ENCODE measurements at places on chromosomes 4 and X.

GRCh38 chrX:115533485-115533884 lies 27.5 kb upstream of the PLS3 start:
- no peak for DNase-seq

DNA sequence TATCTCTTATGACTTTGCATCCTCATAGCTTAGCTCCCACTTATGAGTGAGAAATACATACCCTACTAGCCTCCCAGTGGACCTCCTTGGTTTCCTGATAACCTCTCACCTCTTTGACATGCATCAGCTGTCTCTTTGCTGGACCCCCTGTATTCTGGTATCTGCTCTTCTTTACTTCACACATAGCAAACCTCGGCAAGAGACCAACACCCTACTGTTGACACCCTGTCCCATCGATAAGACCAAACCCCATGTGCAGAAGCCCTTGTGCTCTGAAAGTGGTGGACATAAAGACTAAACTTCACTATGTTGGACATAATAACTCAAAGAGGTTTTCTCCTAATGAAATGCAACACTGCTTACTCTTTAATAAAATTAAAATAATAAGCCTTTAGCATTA lies 75.7 kb downstream of the RNF150 start:
- no peak for DNase-seq

DNA sequence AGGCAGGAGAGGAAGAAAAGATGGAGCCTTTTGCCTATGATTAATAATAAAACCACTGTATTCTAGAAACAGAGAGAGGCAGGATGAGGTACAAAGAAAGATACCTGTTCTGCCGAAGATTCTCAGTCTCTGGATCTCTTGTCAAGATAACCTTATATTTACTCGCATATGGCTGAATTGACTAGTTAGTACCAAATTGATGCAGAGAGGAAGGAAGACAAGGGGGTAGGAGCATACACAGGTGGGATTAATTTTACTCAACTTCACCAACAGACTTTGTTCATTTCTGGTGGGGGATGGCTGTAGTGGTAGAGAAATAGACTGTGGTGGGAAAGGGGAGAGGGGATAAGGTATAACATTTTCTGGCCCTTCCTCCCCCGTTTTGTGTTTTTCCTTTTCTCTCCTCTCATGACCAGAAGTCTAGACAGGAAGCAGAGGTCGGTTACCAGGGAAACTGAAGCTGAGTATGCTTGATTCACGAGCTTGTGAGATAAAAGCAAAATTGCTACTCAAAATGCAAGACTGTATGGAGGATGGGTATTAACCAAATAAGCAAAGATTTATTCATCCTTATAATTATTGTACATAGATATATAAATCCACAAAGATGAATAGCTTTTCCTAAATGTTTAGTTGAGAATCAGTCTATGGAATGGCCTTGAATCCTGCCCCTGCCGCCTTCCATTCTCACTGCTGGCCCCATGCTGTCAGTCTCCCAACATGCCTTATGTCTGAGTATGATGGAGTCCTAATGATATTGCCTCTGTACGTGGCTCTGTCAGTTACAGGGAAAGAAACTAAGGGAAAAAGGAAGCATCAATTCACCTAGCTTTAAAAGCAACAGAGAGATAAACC lies 17.8 kb upstream of the PAGE2B start:
- peak; percentile 73 for DNase-seq

GRCh38 chr4:56317749-56318148 lies 69.5 kb downstream of the AASDH start:
- DNase-seq: no peak

GRCh38 chrX:110032534-110033147 lies 29.7 kb downstream of the TMEM164 start:
- DNase-seq: no peak

DNA sequence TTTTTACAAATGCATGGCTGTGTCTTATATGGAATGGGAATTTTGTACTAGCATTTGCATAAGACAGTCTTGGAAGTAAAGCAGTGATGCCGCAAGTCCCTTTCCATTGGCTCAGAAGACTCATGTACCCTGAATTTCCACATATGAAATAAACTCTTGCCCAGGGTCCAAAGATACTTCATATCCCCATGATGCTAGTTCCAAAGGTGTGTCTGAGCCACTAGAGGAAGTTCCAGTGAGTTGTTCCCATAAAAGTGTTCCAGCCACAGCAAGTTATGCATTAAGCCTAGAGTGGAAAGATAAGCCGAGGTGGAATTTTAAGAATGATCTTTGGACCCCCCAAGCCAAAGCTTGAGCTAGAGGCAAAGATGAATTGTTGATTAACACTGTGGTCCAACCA lies 9.3 kb upstream of the CEP135 start:
- DNase-seq: no peak

DNA sequence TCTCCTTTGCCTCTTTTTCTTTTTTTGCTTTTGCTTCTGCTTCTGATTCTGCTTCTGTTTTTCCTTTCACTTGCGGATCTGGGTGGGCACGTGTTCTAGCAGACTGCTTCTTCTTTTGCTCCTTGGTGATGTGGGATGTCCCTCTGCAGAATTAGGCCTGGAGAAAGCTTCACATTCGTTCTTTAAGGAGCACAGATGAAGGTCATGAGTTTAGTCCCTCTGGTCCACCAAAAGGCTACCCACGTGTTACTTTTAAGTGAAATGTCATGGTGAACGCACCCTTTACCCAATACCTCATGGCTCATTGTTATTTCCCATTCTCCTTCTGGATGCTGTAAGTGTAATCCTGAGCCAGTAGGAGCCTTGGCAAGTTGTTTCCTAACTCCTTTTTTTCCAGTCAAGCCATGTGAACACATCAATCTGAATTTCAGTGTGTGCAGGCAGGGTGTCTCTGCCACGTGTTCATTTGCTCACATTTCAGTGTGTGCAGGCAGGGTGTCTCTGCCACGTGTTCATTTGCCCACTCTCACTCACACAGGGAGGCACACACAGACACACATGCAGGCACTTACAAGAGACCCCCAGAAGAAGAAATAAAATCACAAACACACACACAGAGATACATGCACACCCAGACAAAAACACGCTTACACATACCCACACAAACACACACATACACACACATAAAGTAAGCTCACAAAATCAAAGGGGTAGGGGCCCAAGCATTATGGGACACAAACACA lies 36.9 kb downstream of the NBDY start:
- no peak for DNase-seq

- no peak for DNase-seq
Measured at GRCh38 chr4:181219783-181220416, 1023.3 kb upstream of the TENM3 start.

- DNase-seq: no peak
Measured at GRCh38 chr4:7512428-7512827, 77.7 kb upstream of the PSAPL1 start.

GRCh38 chr4:151781026-151781425 lies 20.2 kb upstream of the GATB start:
- no peak for DNase-seq

DNA sequence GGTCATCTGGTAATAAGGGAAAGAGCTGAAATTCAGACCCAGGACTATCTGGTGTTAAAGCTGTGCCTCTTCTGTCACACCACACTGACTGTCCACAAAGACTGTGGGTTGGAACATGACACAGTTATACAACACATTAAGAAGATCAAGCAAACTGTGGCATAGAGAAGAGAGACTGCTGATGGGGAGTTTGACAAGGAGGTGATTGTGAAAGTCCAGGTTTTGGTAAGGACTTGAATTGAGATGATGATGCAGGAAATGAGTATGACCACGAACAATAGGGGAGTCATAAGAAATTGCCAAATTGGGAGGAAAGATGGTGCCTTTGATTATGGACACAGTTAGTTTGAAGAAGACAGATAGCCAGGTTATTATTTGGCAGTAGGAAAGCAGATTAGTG lies 163.4 kb downstream of the PDGFRA start:
- no peak for DNase-seq

All from hematopoietic multipotent progenitor cell treated with erythropoietin and hydrocortisone succinate and interleukin-3 and kit ligand, for 17 days (in vitro differentiated cells).